ENCODE measurements at places on chromosomes 12 and 14.

DNA sequence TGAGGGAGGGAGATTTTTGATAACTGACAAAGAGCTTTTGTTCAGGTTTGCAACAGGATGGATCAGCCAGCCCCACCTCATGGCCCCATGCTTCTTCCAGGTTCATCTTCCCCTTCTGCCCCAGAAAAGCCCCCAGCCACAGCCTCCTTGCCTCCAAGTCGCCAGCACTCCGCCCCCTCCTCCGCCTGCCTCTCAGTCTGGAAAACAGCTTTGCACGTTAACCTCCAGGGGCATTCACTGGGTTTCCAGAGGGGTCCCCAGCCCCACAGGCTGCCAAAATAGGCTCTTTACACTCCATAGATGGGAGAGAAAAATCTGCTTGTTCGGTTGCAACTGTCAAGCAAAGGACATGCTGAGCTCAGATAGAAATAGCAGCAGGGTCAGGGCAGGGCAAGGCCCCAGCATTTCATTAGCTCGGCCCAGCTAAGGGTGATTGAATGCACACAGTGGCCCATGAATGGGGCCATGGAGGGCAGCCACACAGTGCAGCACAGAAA lies 253.6 kb downstream of the ZFP36L1 start:
- DNase-seq, result no peak

GRCh38 chr14:50087341-50088116 lies 28.8 kb downstream of the VCPKMT start:
- DNase-seq, result no peak

GRCh38 chr12:57553343-57554202 lies 3.7 kb downstream of the KIF5A start:
- no peak for DNase-seq

GRCh38 chr12:55847603-55848291 lies 5.0 kb upstream of the MMP19 start:
- no peak for DNase-seq

DNA sequence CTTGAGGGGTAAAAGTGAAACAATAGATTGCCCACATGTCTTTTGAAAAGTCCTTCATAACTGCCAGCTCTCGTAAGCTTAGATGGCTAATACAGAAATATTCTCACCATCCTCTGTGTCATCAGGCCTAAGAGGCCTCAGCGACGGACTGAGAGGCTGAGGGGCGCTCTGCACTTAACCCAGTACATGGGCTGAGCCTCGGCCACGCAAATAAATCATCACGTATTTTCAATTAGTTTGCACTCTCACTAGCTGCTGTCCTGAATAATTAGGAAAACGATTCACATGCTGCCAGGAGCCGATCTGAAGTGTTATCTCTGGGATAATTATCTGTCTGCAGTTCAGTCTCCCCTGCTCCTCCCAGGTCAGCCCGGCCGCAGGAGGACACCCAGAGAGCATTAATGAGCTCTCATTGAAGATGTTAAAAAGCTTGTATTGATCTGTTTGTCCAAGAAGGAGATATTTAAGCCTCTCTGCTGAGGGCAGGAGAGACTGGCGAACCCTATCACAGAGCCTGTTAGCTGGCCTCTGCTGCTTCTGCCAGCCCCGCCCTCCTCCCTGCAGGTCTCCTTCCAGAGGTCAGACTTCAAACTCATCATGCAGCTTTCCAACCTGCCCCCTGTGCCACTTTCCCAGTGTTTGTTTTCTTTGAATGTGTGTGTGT lies 1051.3 kb downstream of the VRK1 start:
- DNase-seq, result no peak

DNA sequence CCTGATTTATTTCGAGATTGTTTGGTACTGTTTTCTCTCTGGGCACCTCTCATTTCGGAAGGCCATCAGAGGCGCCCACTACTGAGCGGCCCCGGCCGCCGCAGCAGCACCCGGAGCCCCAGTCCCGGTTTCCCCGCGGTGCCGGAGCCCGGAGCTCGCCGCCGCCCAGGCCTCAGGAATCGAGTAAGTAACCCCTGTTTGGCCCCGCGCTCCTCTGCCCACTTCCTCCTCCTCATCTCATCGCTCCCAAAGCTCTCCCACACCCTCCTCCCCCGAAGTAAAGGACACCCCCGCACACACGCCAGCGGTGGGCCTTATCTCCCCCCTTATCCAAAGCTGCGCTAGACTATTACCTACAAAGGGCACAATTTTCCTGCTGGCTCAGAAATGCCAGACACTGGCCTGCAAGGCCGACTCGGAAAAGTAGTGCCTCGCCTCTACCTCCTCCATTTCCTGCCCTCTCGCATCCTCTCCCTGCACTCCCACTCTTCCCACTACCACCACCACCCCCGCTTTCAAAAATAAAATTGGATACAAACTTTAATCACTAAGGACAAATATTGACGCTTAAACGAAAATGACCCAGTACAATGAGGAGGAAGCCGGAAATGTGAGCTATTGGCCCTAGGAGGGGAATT lies 637 bp upstream of the FOXG1 start:
- no peak for DNase-seq

DNA sequence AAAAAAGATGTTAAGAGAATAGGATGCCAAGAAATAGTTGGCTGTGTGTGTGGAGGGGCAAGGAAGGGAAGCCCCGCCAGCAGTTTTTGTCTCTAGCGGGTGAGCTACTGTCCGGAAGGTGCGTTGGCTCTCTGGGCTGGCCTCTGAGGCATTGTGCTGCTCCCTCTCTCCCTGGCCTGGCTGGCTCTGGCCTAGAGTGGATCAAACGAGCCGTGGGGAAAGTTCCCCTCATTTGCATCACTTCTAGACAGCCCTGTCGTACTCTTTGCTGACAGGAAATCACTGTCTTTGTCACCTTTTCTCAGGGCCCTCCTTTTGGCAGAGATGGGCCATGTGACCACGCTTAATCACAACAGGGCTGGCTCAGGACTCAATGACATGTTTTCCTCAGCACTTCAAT lies 236.1 kb upstream of the NPAS3 start:
- no peak for DNase-seq

DNA sequence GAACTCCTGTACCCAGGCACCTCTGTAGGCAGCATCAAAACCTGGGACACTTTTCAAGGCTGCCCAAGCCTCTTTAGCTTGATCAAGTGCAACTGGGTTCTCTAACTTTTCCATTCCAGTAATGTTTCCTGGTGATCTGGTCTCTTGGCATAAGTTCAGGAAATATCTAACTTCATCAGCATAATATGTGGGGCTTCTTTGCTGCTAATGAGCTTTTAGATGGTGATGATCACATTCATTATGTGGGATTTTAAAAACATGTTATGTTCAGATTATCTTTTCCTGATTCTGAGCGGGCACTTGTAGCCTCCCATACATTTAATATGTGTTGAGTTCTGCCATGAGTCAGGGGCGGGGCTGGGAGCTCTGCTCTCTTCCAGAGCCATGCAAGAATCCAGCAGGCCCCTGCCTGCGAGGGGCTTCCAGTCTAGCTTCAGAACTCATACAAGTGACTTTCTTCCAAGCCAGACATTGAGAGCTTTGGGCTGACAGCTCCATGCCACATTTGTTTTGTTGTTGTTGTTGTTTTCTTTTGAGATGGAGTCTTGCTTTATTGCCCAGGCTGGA lies 39.5 kb upstream of the RIN3 start:
- DNase-seq, result no peak

- no peak for DNase-seq
Measured at GRCh38 chr14:53491884-53492277, 338.8 kb upstream of the DDHD1 start.

DNA sequence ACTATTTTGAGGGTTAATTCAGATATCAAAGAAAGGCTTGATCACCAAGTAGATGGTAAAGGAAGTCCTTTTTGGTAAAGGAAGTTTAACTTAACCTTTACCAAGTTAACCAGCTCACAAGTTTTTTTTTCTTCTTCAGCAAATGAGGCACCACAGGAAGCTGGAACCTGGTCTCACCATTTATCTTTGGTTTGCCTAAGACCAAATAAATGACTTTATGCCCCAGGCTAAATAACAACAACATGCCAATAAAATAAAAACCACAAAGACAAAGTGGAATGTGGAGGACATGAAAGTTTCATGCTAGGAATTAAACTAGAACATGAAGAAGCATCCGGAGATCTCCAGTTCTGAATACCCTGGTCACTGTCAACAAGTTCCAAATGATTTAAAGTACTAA lies 116.8 kb upstream of the PRICKLE1 start:
- no peak for DNase-seq

DNA sequence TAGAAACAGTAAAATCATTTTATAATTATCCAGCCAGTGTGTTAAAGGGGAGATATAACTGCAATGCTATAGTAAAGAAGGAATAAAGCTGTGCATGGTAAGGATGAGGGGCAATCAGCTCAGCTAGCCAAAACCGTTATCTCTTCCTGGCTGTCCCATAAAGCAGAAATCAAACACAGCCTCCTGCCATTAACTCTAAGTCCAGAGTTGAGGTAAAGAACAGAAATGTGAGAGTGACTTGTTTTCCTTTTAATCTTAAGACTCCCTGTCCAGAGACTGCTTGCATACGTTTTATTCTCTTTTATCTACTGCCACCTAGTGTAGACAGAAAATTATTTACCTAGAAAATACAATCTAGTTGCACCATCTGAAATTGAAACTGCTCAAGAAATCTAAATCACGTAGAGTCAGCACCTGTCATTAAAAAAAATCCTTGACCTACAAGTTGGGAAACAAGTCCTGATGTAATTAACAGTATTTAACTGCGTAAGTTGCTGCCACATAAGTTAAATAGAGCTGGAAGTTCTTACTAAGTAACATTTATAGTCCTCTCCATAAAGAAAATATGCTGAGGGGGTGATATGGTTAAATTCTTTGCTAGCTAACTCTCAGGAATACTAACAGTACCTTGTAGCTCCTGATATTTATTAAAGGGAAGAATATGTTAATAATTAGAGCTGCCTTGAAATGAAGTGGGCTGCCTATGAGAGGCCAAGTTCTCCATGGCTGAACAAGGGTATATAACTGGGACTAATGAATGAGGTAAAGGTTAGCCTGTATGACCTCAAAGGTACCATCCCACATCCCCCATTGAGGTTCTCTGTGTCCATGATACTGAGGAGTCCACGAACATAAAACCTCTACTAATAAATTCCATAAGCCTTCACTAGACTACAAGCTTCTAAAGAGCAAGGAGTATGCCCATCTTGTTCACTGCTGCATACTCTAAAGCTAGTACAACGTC lies 62.7 kb downstream of the GALNT4 start:
- DNase-seq, result no peak

DNA sequence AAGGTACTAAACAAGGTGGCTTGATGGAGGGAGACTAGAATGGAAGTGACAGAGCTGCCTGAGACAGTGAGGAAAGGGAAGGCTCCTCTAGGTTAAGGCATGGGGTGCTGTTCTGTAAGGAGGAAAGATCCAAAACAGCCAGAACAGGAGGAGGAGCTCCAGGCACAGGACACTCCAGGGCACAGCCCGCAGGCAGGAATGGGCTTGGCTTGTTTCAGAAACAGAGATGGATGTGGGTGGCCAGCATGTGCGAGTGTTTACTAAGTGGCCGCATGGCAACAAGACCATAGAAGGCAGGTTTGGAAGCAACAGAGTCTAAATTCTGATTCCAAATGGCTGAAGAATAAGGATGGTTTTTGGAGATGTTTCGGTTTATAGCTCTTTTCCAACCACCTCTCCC lies 889.1 kb downstream of the AACS start:
- no peak for DNase-seq

- DNase-seq, result no peak
Measured at GRCh38 chr12:46702581-46703344, 123.0 kb downstream of the SLC38A4 start.

DNA sequence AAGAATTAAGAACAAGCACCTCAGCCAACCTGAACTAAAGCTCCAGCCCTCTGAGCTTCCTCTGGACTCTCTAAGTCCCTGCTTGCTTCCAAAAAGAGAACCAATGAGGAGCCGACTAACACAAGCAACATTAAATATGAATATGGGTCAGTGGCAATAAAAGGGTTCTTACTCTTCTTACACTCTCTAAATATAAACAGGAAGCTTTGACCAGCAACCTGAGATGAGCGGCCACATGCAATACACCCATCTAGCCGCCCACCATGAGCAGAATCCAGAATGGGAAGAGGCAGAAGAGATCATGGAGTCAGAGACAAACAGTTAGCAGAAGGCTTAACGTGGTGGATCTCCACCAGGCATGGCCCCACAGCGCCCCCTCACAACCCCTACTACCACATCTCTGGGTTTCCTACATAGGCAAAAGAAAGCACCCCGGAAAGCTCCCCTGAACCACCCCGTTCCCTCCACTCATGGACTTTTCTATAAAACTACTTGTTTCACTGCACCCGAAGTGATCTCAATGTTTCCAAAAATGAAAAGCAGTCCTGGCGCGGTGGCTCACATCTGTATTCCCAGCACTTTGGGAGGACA lies 59.4 kb downstream of the TTC7B start:
- DNase-seq, result no peak
